ENCODE measurements at places on chromosomes 11 and 22.

DNA sequence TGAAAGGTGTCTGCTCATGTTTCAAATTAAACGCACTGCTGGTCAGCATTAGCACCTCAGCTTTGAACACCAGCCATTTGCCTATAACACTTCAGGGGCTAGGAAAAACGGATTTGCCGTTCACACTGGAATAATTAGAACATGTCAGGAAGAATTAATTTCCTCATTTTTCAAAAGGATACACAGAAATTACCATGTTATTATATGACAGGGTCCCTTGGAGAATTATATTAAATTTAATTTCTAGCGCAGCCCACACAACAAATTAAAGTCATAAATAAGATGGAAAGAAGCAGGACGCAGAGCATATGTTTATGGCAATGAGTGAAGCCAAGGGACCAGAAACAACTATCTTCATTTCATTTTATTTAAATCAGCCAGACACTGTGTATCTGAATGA lies 83.8 kb upstream of the SOX6 start:
- DNase-seq, result no peak

DNA sequence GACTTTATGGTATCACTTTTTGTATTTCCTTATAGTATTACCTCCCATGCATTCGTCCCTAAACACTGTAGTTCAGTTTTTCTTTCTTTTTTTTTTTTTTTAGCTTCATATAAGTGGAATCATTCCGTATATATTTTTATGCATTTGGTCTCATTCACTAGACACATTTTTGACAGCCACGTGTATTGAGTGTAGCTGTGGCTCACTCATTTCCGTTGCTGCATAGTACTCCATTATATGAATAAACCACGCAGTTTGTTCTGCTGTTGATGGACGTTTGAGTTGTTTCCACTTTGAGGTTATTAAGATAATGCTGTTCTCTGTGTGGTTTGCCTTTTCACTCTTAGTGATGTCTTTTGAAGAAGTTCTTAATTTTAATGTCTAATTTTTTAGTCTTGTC lies 8.4 kb downstream of the APLP2 start:
- peak; percentile 64 for DNase-seq

DNA sequence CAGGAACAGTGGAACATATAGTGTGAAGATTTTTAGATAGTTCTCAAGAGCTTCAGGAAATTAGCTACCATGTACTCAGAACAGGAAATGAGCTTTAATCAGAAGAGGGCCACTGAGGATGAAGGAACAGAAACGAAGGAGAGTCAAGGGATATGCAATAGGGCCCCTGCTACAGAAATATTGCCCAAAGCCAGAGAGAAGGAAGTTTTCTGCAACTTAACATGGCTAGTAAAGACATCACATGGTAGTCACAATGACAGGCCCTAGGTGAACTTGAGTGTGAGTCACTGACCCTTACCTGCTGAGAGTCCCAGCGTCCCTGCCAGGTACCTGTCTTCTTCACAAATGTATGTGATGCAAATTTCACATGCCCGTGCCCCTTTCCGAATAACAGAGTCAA lies 25.2 kb upstream of the CARD16 start:
- no peak for DNase-seq

- no peak for DNase-seq
These were observed 32.9 kb downstream of the RPS6KA4 start for GRCh38 chr11:64391839-64392238.

DNA sequence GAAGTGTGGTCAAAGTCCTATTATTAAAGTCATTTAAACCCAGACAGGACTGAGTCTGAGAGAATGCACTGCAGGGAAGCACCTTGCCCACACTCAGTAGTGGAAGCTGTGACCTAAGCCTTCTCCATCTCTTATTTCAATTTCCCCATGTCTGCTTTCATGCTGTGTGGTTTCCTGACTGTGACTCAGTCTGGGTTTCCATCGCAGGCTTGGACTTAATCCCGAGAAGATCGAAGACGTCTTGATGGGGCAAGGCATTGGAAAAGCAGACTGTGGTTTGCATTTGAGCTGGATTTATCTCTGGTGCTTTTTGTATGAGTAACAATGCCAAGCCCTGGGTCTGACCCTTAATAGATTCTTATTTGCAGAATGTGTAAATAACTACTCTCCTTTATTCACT lies 238.9 kb downstream of the NTM start:
- no peak for DNase-seq
